ENCODE measurements at places on chromosomes 6 and 20.
A peak's percentile ranks its signal among the peaks of the same experiment; 100 is the strongest.

DNA sequence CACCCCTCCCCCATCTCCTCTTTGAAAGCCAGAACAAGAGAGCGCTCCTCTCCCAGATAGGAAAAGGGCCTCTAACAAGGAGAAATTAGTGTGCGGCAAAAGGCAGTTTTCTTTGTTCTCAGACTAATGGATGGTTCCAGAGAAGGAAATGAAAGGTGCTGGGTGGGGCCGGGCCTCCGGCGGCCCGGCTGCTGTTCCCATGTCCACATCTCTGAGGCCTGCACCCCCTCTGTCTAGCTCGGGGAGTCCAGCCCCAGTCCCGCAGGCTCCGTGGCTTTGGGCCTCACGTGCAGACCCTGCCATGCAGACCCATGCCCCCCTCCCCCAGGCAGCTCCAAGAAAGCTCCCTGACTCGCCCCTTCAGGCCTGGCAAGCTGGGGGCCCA, 35.8 kb upstream of the MRGBP start:
- DNase-seq, result no peak

DNA sequence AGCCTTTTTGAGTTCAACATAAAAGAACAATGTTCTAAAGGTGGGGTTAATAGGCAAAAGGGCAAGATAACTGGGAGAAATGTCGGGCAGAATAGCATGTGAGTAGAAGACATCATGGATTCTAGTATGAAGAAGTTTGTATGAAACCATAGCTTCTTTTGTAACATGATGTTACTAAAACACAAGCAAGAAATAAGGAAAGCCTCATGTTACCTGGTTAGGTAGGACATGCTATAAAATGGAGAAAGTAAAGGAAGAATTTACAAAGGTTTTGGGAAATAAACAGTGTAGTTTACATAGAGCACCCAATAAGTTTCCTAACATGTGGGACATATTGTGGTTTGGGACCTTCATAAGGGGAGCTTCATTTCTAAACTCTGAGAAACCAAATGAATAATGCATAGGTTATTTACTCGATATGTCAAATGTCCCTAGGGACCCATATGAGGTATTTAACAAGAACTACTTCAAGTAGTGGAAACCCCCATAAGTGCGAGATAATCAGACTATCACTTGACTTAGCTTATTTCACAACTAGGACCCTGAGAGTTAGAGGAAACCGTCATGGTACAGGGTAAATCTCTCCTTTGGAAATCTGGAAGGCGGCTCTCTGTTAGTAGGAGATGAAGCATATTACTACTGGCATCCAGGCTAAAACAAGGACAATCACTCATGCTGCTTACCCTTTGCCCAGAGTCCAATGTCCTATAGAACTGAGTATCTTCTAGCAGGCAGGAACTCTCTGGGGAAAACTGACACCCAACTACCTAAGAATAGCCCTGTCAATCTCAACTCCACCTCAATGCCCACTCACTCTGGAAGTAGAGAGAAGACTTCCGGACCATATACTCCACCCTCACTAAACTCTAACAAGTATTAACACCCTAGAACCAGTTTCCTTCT, 57.5 kb downstream of the ILRUN start:
- DNase-seq, result no peak

DNA sequence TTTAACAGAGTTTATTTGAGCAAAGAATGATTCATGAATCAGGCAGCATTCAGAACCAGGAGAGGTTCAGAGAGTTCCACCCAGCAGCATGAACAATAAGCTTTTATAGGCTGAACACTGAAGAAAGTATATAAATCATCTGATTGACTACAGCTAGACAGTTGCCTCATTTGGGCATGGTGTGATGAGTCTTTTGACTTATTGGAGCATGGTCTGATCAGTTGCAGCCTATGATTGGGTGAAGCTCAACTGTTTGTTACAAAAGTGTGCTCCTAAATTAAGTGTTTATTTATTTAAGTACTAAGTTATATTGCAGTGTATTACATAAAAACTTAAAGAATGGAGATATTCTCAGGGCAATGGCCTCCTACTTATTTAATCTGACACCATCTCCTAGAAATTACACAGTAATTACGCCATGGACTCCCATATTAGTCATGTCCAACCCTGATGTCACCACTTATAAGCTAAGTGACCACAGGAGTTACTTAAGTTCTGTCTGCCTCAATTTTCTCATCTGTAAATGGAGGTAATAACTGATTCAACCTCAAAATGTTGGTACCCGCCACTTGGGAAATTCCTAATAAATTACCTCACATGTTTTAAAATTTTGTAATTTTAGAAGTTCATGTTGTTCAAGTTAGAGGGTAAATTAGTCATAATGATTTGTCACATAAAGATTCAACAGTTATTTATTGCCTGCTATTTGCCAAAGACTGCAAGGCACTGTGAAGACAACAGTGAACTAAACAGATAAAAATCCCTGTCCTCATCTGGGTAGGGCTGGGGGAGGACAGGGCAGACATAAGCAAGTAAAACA, 15.2 kb upstream of the ROS1 start:
- no peak for DNase-seq

DNA sequence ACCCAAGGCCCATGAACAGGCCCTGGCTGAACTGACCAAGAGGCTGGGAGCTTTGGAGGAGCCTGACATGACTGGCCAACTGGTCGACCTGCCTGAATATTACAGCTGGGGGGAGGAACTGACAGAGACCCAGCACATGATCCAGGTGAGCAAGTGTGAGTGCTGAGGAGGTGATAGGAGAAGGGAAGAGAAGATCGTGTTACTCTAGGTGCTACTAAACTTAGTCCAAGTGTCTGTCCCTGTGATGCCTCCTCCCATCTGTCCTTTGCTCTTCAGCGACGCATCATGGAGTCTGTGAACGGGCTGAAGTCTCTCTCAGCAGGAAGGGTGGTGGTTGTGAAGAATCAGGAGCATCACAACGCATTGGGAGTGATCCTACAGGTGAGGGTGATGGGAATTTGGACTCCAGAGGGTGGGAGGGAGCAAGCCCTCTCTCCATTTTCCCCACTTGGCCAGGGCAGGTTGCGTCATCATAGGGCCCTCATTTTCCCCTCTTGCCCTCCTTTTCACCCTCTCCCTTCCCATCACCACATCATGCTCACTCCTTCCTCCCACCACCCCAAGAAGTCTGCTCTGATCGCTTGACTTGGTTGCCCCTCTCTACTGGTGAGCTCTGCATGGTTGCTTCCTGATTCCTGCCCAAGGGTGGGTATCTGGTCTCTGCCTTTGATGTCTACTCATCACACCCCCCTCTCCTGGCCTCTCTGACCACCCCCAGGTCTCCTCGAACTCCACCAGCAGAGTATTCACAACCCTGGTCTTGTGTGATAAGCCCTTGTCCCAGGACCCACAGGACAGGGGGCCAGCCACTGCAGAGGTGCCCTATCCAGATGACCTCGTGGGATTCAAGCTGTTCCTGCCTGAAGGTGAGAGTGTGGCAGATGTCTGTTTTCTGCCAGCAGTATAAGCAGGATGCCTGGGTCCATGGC, 4.7 kb downstream of the DXO start:
- no peak for DNase-seq

GRCh38 chr20:51412951-51413481, 129.5 kb downstream of the NFATC2 start:
- no peak for DNase-seq

- no peak for DNase-seq
Measured at GRCh38 chr20:38231531-38232121, 28.9 kb downstream of the KIAA1755 start.

GRCh38 chr20:12305188-12305950, 387.7 kb downstream of the BTBD3 start:
- DNase-seq, result no peak

GRCh38 chr6:2641044-2641725, 109.5 kb downstream of the MYLK4 start:
- DNase-seq, result no peak

DNA sequence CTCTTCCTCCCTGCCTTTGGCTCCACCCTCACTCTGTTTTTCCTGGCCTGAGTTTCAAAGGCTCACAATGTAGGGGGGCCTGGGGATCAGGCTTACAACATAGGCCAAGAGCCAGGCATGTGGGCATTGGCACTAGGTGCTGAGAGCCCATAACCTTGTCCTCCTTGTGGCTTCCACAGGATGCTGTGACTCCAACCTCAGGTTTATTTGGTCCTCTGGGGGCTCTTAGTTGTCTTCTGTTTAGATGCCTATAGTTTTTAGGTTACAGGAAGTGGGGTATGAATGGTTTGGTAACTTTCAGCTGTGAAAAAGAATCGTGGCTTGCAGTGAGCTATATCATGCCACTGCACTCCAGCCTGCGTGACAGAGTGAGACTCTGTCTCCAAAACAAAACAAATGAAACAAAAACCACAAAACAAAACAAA, 25.6 kb downstream of the MMP24 start:
- no peak for DNase-seq

- DNase-seq, result peak; percentile 79
Measured at GRCh38 chr6:166627875-166628801, 1.1 kb upstream of the RPS6KA2 start.

- DNase-seq, result no peak
Measured at GRCh38 chr20:38863024-38863851, 57.7 kb downstream of the PPP1R16B start.

DNA sequence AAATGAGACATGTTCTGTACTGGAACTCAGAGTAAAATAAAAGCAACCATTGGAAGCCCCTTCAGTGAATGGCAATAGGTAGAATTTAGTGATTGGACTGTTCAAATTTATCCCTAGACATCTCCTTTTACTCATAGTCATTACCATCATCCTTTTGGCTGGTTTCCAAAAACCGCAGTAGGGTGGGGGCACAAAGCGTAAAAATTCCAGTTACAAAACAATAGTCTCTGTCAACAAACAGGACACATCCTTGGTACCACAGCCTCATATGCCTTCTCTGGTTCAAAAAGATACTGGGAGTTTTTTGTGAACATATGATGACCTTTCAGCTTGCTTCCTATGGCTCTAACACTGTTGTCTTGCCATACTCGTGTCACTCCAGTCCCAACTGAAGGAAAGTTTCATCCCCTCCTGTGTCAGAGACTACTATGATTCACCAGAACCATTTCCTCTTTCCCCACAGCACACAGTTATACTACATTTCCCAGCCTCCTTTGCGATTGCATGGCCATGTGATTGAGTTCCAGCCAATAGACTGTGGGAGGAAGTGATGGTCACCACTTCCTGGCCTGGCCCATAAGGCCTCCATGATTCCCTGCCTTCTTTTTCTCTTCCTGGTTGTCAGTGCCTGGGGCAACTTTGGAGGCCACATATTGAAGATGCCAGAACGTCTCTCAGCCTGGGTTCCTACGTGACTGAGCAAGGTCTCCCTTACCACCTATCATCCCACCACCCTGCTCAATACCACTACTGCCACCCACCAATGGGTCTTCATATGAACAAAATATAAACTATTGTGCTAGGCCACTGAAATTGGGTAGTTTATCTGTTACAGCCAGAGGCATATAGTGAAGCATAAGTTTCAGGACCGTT, 162.4 kb downstream of the ID4 start:
- no peak for DNase-seq

- DNase-seq, result no peak
Measured at GRCh38 chr20:38192323-38192885, 27.3 kb upstream of the TGM2 start.

- DNase-seq, result no peak
Measured at GRCh38 chr20:31758991-31759390, 19.9 kb downstream of the TPX2 start.

DNA sequence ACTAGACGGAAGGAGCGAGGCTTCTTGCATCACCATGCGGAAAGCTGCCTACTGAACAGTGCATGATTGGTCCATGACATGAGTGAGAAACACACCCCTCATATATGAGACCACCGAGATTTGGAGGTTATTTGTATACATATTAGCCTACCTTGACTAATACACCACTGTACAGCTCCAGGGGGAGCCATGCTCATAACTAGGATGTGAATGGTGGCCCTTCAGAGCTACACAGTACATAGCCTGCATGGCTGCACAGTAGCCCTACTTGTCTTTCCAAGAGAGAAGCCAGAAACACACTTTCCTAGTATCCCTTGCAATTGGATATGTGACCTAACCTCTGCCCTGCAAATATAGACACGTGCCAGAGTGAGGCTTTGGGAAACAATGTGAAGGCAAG, 21.8 kb upstream of the MCUR1 start:
- DNase-seq, result no peak

- DNase-seq, result no peak
Measured at GRCh38 chr6:18328540-18328939, 58.6 kb upstream of the RNF144B start.

DNA sequence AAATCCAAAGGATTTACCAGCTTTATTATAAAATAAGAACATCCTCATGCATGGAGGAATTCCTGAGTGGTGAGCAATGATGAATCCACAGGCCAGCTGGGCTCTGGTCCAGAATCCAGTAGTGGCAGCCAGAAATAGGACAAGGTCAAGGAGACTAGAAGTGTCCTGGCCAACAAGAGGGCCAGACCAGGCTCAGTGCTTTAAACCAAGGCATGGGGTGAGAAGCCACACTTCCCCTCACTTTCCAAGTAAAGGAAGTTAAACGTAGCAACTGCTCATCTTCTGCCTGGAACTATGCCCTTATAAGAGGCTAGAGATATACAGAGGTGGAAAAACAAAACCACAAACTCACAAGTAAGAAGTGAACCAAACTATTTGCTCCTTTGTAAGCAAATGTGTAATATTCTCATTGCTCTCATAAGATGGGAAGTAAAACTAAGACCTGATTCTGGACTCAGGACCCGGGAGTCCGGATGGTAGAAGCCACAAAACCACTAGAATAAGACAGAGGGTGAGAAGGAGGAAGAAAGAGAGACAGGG, 253.2 kb downstream of the UST start:
- no peak for DNase-seq

DNA sequence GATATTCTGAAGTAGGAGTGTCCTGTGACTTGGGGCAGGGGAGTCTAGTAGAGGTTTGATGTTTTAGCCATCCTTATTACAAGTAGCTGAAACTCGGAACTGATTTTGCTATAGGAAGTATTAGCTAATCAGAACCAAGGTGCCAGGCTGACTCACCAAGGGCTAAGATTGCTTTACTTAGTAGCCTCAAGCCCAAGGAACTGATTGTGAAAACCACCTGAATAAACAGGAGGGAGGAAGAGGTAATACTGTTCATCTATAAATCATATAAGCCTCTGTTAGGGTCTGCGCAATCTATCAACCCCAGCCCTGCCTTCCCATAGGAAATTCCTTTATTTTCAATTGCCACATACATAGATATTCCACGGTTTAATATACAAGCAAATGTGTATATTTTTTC, 54.4 kb downstream of the GNAS start:
- DNase-seq, result no peak

- DNase-seq, result no peak
Measured at GRCh38 chr6:105642708-105643107, 239.8 kb upstream of the PREP start.

DNA sequence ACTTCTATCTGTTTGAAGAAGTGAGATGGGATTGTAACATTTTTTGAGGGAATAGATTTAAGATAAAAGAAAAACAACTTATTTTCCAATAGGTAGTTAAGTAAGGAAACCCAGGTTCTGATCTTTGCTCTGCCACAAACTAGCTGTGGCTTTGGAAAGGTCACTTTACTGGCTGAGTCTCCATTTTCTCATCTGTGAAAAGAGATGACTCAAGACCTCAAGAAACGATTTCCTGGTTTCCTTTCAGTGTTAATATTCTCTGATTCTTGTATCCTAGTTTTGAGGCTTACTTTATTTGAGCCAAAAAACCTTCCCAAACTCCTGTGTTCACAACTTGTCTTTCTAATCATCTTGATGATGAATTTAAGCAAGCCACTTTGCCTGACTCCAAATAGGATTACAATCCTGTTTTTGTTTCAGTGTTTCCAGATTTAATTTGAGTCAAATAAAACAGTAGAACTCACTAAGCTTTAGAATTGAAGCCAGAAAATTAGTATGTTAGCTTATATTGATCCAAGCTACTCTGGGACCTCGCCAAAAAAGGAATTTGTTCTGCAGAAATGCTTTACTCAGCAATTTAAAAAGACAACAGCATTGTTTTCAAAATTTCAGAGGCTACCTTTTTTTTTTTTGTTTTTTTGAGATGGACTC, 51.1 kb downstream of the ENPP1 start:
- DNase-seq, result no peak
